Aorta (tissue), 5 donors: ENCODE measurements at places on chromosomes 4 and X. TPM values are rescaled to one million over a fixed set of nuclear protein-coding genes. Genes with fewer than 3 reads are reported as not detected.
A peak's percentile ranks its signal among the peaks of the same experiment; 100 is the strongest.

DNA sequence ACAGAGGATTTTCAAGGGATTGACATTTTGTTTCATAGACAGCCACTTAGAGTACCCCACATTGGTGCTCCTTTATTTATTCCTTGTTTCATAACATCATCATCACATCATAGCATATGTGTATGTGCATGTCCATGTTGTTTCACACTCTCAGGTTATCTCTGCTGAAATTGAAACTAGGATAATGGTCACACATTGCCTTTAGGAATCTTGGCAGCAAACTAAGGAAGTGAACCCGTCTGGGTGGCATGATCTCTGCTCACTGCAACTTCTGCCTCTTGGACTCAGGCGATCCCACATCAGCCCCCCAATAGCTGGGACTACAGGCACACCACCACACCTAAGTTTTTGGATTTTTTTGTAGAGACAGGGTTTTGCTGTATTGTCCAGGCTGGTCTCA, 234.2 kb upstream of the ANKRD50 start:
- no peak for DNase-seq

GRCh38 chr4:170374770-170375169, 285.0 kb upstream of the AADAT start:
- no peak for DNase-seq

DNA sequence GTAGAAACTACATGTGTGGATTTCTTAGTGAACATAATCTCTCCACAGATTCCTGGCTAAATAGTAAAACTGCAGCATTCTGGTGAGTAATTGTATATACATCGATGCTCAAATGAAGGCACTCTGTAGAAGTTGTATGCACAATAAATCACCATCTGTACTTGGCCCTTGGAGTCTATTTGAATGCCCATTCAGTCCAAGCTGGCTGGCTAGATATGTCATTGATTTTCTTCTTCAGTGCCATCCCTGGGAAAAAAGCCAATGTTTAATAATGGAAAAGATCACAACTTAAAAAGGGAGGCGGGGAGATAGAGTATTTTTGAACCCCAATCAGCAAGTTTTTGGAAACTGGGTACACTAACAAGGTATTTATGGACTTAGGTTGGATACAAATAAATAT, 381.0 kb upstream of the TEX13C start:
- DNase-seq, result no peak

GRCh38 chr4:76198411-76199237, 15.0 kb downstream of the SCARB2 start:
- peak; percentile 77 for DNase-seq

GLUD2 gene
- total RNA-seq, result 2.2 TPM

- DNase-seq, result no peak
Measured at GRCh38 chr4:173859091-173859713, 329.2 kb upstream of the HAND2 start.

- no peak for DNase-seq
Measured at GRCh38 chrX:150352114-150352513, 11.0 kb upstream of the MAMLD1 start.

AADAT gene
- 7.2 TPM for total RNA-seq

- DNase-seq, result no peak
Measured at GRCh38 chr4:70678383-70678999, 9.8 kb upstream of the UTP3 start.

GK gene
- 14.2 TPM for total RNA-seq

IGFBP7 gene
- total RNA-seq, result 2,521 TPM

- DNase-seq, result no peak
Measured at GRCh38 chrX:2395261-2395992, 105.3 kb downstream of the DHRSX start.

GRCh38 chr4:96766359-96766758, 926.5 kb downstream of the PDHA2 start:
- DNase-seq, result no peak

GRCh38 chr4:153154007-153154975, 50.0 kb upstream of the TRIM2 start:
- DNase-seq, result no peak

GRCh38 chr4:84954982-84955567, 11.4 kb downstream of the WDFY3 start:
- no peak for DNase-seq

GRCh38 chrX:74049126-74049525, 254.9 kb upstream of the ZCCHC13 start:
- no peak for DNase-seq

PPP4R3C gene
- not detected for total RNA-seq

PAGE1 gene
- not detected for total RNA-seq

GRCh38 chr4:122623637-122624166, 2.8 kb upstream of the IL21 start:
- DNase-seq, result no peak

- no peak for DNase-seq
Measured at GRCh38 chr4:26878794-26879391, 18.3 kb downstream of the STIM2 start.

- no peak for DNase-seq
Measured at GRCh38 chrX:19280636-19281035, 63.1 kb upstream of the PDHA1 start.
